Stimulated activated CD8-positive, alpha-beta memory T cell treated with anti-CD3 and anti-CD28 coated beads, Interleukin-15, amount 100 ng/mL, for 1 hour (primary cell): ENCODE measurements at places on chromosomes 6 and 20.

GRCh38 chr6:26211963-26212362 is 124.7 kb downstream of the HFE start:
- no peak for DNase-seq

DNA sequence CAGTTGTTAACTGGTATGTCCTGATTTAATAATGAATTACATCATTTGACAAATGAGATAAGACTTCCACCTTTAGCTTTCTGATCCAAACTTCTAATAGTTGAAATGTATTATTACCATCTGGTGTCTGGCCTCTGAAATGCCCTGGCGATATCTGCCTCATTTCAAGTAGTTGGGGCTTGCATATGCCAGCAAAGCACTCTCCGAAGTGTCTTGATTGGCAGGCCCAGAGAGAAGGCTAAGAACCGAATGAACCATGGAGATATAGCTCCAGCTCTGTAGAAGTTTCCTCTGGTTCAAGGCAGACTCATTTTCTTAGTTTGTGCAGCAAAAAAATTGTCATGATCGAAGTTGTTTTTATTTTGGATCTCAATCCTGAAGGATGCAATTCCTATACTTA is 13.4 kb upstream of the HIVEP2 start:
- DNase-seq = no peak

DNA sequence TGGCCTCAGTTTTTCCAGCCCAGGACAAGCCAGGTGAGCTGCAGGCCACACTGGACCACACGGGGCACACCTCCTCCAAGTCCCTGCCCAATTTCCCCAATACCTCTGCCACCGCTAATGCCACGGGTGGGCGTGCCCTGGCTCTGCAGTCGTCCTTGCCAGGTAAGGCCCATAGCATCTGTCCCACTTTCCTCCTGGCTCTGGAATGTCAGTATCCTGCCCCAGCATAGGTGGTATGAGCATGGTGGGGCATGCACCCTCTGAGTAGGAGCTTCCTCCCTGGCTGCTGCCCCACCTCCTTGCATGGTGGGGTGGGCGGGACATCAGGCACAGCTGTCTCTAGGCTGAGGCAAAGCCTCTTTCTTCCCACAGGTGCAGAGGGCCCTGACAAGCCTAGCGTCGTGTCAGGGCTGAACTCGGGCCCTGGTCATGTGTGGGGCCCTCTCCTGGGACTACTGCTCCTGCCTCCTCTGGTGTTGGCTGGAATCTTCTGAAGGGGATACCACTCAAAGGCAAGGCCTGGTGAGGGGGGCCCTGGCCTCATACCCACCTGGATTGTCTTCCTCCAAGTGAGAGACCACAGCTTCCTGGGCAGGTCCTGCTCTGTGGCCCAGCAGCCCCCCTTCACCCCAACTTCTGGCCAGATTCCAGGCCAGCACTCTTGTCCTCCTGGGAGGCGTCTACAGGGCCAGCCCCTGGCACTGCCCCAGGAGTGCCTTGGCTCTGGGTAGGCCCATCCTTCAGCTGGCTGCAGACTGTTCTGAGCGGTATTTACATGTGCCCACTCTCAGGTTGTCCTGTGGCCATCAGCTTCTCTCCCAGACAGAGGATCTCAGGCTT is 9.1 kb downstream of the PI16 start:
- no peak for DNase-seq

- DNase-seq = no peak
Observed at GRCh38 chr20:13777171-13777601, 7.5 kb downstream of the ESF1 start.

GRCh38 chr6:89260310-89260709 is 43.2 kb upstream of the GABRR1 start:
- DNase-seq = no peak
